ENCODE measurements at places on chromosomes 3 and 15.
A peak's percentile ranks its signal among the peaks of the same experiment; 100 is the strongest.

GRCh38 chr15:80530737-80531365 is 126.7 kb downstream of the ARNT2 start:
- DNase-seq = no peak

- DNase-seq = no peak
Measured at GRCh38 chr3:94114666-94115065, 51.8 kb downstream of the NSUN3 start.

DNA sequence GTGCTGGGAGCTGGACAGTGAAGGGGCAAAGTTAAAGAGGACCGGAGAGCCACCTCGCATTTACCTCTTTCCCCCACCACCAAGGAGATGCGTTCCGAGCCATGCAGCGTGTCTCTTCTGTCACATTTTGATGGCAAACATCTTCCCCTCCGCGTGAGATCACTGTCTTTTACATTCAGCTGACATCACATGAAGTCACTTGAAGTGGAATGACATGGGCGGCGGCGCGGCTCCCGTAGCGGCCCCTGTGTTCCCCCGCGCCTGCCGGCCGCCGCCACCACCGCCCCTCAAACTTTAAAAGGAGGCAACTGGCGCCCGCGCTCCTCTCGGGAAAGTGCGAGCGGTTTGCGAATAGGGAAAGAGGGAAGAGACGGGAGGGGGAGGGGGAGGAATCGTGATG is at the start of gene FEZF2:
FEZF2 (minus strand) TSS at position 336 of the 400 bp plus-strand sequence. CDS start 682 bp downstream, outside the sequence.
- no peak for DNase-seq

GRCh38 chr3:141414800-141415462 is 46.6 kb downstream of the ZBTB38 start:
- DNase-seq = no peak

DNA sequence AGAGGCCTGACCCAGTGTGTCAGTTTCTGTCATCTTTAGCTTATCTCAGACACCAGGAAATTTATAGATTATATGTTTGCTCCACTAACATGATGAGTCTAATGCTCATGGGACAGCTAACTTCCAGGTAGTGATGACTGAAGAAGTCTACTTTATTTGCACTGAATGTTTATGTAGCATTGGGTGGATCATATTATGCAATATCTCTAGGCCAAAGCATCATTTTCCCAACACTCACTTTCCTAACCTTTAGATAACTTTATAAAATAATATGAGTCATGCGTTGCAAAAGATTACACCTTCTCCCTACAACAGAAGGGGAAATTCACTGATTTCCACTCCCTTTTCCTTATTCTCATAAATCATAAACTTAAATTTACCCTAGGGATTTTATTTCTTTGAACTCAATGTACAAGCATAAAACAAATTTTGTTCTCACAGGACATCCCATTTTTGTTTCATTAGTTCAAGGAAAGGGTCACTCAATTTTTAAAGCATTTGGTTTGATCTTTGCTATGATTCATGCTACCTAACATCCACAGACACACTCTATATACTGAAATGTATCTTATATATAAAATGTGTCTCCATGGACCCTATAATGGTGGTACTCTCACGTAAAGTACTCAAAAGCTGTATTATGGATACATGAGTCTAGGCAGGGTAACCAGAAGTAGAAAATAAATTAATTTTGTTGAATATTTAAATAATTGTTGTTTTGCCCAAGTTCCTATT is 225.2 kb downstream of the WDR72 start:
- DNase-seq = no peak

- peak; percentile 75 for DNase-seq
Measured at GRCh38 chr3:16550676-16551341, 37.3 kb upstream of the RFTN1 start.

- DNase-seq = no peak
Measured at GRCh38 chr15:58548308-58549012, 116.7 kb downstream of the LIPC start.

GRCh38 chr3:8413337-8413926 is 88.2 kb upstream of the LMCD1 start:
- no peak for DNase-seq
